ENCODE measurements at places on chromosomes 11 and 22.
A peak's percentile ranks its signal among the peaks of the same experiment; 100 is the strongest.

- peaks cover 6% of the 10 kb centered on the region for H3K4me1 ChIP-seq
- no peak for DNase-seq
- peaks cover 29% of the 10 kb centered on the region for H3K36me3 ChIP-seq
- H3K4me3 ChIP-seq = peak overlapping the region; percentile 88
These were observed 393 bp downstream of the RELA start for GRCh38 chr11:65662247-65662798.

DNA sequence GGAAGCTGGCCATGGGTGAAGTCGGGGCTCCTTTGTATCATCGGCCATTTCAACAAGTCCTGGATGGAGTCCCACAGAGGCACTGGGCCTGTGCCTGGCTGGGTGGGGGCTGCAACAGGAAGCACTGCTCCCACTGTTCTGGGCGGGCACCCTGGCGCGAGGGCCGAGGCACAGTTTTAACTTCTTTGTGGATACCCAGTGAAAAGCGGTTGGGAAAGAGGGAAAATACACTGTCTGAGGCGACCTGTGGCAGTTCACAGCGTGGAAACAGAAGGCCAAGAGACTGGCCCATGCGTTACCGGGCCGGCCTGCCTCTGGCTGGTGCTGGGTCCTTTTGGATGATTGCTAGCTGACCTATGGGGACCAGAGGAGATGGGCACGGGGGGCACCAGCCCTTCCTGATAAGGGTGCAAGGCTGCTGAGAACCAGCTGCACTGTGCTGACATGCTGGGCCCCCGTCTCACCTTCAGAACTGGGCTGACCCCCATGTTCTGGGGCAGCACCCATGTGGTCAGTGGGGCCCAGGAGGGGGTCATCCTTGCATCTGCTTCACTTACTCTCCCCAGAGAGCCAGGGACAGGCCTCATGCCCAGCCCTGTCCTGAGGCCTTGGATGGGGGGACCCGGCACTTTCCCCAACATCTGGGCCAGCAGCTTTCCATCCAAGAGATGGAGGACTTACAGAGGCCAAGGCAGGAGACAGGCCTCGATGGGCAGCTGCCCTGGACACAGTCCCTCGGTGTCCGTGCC, 4.2 kb downstream of the OVOL1 start:
- peaks cover 7% of the 10 kb centered on the region for H3K4me1 ChIP-seq
- no peak for DNase-seq
- no peak overlapping the region for H3K27ac ChIP-seq
- H3K36me3 ChIP-seq = no peaks in the 10 kb centered on the region

DNA sequence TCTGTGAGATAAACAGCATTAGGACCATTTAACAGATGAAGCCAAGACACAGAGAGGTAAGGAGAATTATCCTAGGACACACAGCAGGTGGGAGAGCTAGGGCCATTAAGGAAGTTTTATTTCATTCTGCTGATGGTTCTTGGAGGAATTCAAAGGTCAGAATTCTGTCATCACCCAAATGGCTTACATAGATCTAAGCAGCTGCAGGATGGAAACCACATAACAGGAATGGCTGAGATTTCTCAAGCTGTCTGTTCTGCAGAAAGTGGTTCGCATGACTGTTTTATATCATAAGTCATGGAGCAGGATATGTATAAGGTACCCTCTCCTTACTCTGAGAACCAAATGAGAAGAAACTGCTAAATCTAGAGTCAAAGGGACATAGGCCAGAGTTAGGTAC, 163.2 kb upstream of the NARS2 start:
- H3K4me3 ChIP-seq = no peak overlapping the region
- no peaks in the 10 kb centered on the region for H3K4me1 ChIP-seq
- H3K36me3 ChIP-seq = no peaks in the 10 kb centered on the region
- no peak overlapping the region for H3K27ac ChIP-seq
- no peaks in the 10 kb centered on the region for H3K27me3 ChIP-seq

- H3K36me3 ChIP-seq = peaks cover 7% of the 10 kb centered on the region
- no peaks in the 10 kb centered on the region for H3K27me3 ChIP-seq
- no peak overlapping the region for H3K27ac ChIP-seq
- DNase-seq = no peak
- H3K4me3 ChIP-seq = no peak overlapping the region
These were observed 10.2 kb downstream of the SIRT3 start for GRCh38 chr11:225734-226453.

- no peak for DNase-seq
- H3K4me3 ChIP-seq = no peak overlapping the region
- no peak overlapping the region for H3K27ac ChIP-seq
- H3K36me3 ChIP-seq = no peaks in the 10 kb centered on the region
- H3K27me3 ChIP-seq = no peaks in the 10 kb centered on the region
- peaks cover 2% of the 10 kb centered on the region for H3K4me1 ChIP-seq
These were observed 586.4 kb downstream of the BRD1 start for GRCh38 chr22:49241174-49241851.

DNA sequence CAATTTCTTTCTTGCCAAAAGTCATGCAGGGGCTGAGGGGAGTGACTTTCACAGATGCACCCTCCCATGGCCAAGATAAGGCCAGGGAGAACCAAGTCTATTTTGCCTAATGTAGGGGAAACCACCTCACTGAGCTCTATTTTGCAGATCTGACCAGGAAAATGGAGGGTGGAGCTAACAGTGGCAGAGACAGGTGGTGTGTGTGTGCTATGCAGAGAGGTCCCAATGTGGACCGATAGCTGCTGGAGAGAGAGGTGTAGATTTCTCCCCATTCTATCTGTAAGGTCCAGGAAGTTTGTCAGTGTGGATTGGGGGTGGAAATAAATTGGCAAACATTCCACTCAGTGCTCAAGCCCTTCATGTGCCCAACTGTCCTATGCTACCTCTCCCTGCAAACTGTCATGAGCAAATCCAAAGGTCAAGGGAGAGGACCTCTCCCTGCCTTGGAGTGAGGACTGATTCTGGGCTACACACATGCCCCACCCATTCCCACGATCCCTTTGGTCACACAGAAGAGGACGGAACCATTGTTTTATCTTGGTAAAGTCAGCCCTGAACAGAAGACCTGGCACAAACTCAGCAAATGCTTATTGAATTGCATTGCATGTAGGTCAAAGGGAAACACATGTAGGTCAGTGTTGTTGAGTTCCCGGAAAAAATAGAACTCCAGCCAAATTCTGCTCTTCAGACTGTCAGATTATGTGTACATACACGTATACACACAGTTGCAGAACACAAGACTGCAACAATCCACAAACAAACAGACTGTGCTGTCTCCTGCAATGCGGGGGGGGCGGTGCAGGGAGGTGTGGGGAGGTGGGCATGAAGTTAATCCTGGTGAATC, 65.9 kb downstream of the C11orf58 start:
- H3K4me3 ChIP-seq = no peak overlapping the region
- H3K27ac ChIP-seq = no peak overlapping the region
- no peaks in the 10 kb centered on the region for H3K27me3 ChIP-seq
- no peak for DNase-seq

DNA sequence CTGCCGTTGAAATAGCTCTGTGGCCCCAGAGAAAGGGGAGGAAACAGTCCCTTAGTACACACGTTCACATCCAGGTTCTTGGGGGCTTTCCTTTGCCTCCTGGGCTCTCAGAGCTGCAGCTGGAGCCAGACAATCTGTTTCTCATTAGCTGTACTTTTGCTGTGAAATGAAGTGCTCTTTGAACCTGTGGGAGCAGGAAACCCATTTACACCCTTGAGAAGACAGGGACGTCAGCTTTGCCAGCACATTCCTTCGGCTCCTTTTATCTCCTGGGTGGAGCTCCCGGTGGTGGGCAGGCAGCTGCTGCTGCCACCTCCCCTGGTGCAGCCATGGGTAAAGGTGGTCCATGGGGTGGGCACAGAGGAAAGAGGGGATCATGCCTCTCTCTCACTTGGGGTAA, 80.6 kb upstream of the TIMP3 start:
- no peak overlapping the region for H3K4me3 ChIP-seq
- DNase-seq = no peak
- H3K36me3 ChIP-seq = no peaks in the 10 kb centered on the region
- H3K27me3 ChIP-seq = no peaks in the 10 kb centered on the region
- no peak overlapping the region for H3K27ac ChIP-seq

- no peak overlapping the region for H3K4me3 ChIP-seq
- DNase-seq = no peak
- no peak overlapping the region for H3K27ac ChIP-seq
- H3K27me3 ChIP-seq = no peaks in the 10 kb centered on the region
- no peaks in the 10 kb centered on the region for H3K4me1 ChIP-seq
- H3K36me3 ChIP-seq = no peaks in the 10 kb centered on the region
These were observed 15.9 kb upstream of the EI24 start for GRCh38 chr11:125553357-125553756.

GRCh38 chr11:93464927-93465540, 78.2 kb downstream of the SMCO4 start:
- no peak overlapping the region for H3K27ac ChIP-seq
- H3K4me1 ChIP-seq = no peaks in the 10 kb centered on the region
- DNase-seq = no peak
- H3K27me3 ChIP-seq = no peaks in the 10 kb centered on the region

GRCh38 chr11:81388326-81388725, 1345.3 kb downstream of the FAM181B start:
- no peak overlapping the region for H3K27ac ChIP-seq
- no peaks in the 10 kb centered on the region for H3K27me3 ChIP-seq
- no peak for DNase-seq

- H3K27me3 ChIP-seq = no peaks in the 10 kb centered on the region
- H3K27ac ChIP-seq = no peak overlapping the region
- no peak for DNase-seq
- peaks cover 44% of the 10 kb centered on the region for H3K4me1 ChIP-seq
- no peak overlapping the region for H3K4me3 ChIP-seq
These were observed 99.0 kb upstream of the NNMT start for GRCh38 chr11:114196997-114197703.

DNA sequence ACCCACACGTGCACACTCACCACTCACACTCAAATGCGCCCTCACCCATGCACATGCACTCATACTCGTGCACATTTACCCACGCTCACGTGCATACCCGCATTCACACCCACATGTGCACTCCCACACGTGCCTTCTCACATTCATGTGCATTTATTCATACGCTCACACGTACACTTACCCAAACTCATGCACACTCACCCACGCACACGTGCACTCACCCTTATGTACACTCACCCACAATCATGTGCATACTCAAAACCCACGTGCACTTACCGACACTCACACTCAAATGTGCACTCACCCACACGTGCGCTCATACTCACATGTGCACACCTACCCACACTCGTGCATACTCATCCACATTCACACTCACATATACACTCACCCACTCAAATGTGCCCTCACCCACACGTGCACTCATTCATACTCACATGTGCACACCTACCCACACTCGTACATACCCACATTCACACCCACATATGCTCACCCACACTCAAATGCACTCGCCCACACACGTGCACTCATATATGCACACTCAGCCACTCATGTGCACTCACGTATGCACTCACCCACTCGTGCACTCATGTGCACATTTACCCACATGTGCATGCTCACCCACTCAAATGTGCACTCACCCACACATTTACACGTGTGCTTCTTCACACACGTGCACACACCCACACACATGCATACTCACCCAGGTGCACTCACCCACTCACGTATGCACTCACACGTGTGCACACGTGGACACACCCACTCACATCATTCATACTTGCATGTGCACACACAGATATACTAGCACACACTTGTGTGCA, 84.4 kb downstream of the TRMU start:
- H3K4me1 ChIP-seq = peaks cover 13% of the 10 kb centered on the region
- no peak overlapping the region for H3K27ac ChIP-seq
- H3K4me3 ChIP-seq = peak overlapping the region; percentile 41

GRCh38 chr11:103661185-103661584, 375.3 kb upstream of the DDI1 start:
- no peak overlapping the region for H3K27ac ChIP-seq
- H3K4me3 ChIP-seq = no peak overlapping the region
- no peaks in the 10 kb centered on the region for H3K4me1 ChIP-seq
- H3K27me3 ChIP-seq = no peaks in the 10 kb centered on the region
- no peaks in the 10 kb centered on the region for H3K36me3 ChIP-seq
- DNase-seq = no peak

- H3K36me3 ChIP-seq = no peaks in the 10 kb centered on the region
- H3K27me3 ChIP-seq = no peaks in the 10 kb centered on the region
- H3K4me3 ChIP-seq = no peak overlapping the region
- no peak overlapping the region for H3K27ac ChIP-seq
- no peak for DNase-seq
These were observed 272.9 kb downstream of the SWAP70 start for GRCh38 chr11:9936754-9937153.

GRCh38 chr11:65043881-65044501, 3.0 kb downstream of the SAC3D1 start:
- peaks cover 3% of the 10 kb centered on the region for H3K4me1 ChIP-seq
- H3K36me3 ChIP-seq = peaks cover 46% of the 10 kb centered on the region
- H3K4me3 ChIP-seq = no peak overlapping the region
- no peaks in the 10 kb centered on the region for H3K27me3 ChIP-seq

GRCh38 chr11:113091481-113091780, 130.2 kb downstream of the NCAM1 start:
- no peak for DNase-seq
- H3K27ac ChIP-seq = no peak overlapping the region
- H3K27me3 ChIP-seq = no peaks in the 10 kb centered on the region

GRCh38 chr11:65388731-65389130, 2.3 kb downstream of the FRMD8 start:
- peaks cover 16% of the 10 kb centered on the region for H3K4me1 ChIP-seq
- H3K4me3 ChIP-seq = peak overlapping the region; percentile 6
- DNase-seq = no peak
- H3K36me3 ChIP-seq = no peaks in the 10 kb centered on the region
- H3K27me3 ChIP-seq = no peaks in the 10 kb centered on the region

DNA sequence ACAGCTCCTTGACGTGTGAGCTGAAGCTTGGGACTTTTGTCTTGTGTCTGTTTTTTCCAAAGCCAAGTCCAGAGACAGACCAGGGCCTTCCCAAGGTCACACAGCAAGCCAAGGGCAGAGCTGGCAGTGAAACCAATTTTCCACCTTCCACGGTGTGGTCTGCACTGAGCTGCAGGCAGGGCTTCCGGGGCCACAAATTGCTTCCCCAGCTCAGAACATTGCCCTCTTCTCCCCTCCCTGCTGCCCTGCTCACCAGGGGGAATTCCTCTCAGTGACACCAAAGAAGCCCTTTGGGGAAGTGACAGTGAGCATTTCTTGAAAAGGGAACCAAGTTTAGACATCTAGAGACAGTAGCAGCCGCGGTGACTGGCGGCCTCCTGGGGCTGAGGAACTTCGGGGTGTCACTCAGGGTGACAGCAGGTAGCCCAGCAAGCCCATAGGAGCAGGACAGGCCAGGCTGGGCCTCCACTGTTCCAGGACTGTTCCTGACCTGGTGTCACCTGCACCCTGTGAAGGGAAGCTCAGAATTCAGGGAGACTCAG, 9.2 kb downstream of the FXYD2 start:
- H3K27me3 ChIP-seq = no peaks in the 10 kb centered on the region
- no peaks in the 10 kb centered on the region for H3K36me3 ChIP-seq
- H3K4me1 ChIP-seq = peaks cover 20% of the 10 kb centered on the region

GRCh38 chr11:67119585-67120391, 725 bp downstream of the KDM2A start:
- H3K27me3 ChIP-seq = no peaks in the 10 kb centered on the region
- peak; percentile 11 for DNase-seq
- H3K36me3 ChIP-seq = peaks cover 20% of the 10 kb centered on the region
- H3K4me3 ChIP-seq = peak overlapping the region; percentile 86

DNA sequence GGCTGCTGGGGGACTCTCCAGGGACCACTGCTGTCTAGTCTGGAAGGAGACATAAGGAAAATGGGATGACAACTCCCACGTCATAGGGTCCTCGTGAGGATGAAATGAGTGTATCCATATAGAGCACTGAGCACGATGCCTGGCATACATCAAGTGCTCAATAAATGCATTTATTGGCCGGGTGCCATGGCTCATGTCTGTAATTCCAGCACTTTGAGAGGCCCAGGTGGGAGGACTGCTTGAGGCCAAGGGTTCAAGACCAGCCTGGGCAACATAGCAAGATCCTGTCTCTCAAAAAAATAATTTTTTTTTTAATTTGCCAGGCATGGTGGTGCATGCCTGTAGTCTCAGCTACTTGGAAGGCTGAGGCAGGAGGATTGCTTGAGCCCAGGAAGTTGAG, 12.2 kb upstream of the TPST2 start:
- no peaks in the 10 kb centered on the region for H3K36me3 ChIP-seq
- no peak overlapping the region for H3K4me3 ChIP-seq
- no peak for DNase-seq

Measured in neuronal stem cell (in vitro differentiated cells).